ENCODE measurements at places on chromosomes 2 and 18.

DNA sequence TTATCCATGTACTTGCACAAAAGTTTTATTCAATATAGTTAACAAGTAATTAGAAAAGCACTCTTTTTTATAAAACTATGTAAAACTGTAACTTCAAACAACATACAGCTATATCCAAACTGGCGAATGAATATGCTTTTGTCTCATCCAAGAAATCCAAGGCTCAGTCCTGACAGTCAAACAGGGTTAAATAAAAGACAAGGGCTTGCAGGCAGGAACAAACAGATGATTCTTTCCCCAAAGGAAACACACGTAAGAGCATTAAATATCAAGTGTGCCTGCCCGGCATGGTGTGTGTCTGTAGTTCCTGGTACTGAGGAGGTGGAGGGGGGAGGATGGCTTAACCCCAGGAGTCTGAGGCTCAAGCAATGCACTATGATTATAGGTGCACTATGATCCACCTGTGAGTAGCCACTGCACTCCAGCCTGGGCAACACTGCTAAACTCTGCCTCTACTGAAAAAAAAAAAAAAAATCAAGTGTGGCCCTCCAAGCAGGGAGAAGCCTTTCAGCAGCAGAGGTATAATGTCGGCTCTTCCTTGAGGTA, 171.3 kb downstream of the DLGAP1 start:
- no peak for DNase-seq

DNA sequence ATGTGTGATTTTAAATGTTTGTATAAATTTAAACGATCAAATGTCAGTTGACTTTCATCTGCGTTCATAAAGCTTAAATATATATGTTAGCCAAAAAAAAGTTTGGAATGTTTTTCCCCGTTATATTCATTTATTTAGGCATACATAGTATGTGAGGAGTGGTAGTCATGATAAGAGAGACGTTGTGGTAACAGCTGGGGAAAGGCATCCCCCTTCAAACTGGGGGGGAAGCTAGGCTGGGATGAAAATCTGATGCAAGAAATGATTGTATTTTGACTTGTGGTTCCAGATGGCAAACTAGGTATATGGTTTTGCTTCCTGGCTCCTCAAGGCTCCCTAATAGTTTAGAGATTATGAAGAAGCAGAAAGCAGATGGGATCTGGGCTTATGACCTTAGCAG, 30.1 kb downstream of the ITGA6 start:
- no peak for DNase-seq

DNA sequence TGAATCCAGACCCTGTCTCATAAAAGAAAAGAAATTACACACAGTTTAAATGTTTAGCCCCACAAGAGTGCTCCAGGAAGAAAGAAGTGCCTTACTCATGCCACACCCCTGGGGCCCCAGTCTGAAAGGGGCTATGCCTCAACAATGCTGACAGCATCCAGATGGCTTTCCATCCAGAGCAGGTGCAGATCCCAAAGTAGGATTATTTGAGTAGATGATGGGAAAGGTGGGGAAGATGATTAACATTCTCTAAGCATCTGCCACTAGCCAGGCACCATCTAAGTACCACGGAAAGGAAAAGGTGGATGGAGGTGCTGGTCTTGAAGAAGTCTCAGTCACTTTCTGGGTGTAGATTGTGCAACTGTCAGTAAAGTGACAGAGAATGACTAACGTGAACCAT, 16.3 kb downstream of the DPYSL5 start:
- no peak for DNase-seq

- DNase-seq, result no peak
These were observed 12.9 kb upstream of the TEX51 start for GRCh38 chr2:126885751-126886210.

- no peak for DNase-seq
These were observed 27.3 kb downstream of the RFTN2 start for GRCh38 chr2:197647961-197648690.

GRCh38 chr18:59911600-59911999, 11.8 kb downstream of the PMAIP1 start:
- no peak for DNase-seq

- no peak for DNase-seq
These were observed 18.4 kb upstream of the YES1 start for GRCh38 chr18:830315-830901.

DNA sequence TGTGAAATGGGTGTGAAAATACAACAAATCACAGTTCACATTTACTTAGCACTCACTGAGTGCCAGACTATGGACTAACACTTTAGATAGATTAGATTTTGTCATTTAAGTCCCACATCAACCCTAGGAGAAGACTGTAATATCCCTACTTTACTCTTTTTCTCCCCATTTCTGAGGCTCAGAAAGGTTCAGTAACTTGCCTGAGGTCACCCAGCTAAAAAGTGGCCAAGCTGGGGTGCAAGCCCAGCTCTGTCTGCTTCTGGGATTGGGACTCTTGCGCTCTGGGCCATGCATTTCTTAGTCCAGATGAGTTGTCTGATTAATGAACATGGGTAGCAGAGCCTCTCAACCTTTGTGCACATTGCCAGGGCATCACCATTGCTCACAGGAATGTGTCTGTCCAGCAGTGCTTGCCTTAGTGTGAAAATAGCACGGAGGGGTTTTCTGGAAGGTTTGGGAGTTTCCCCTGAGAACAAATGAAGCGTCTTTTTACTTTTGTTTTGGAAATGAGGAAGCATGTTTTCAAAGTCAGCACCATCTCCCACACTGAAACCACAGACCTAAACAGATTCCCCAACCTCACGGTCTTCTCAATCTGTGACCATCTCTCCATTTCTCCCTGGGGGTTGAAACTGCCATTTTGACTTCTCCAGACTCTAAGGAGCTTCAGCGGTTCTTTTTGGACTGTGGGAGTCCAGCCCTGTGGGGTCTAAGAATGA, 31.9 kb downstream of the NRP2 start:
- no peak for DNase-seq

GRCh38 chr18:801137-801536, 10.9 kb downstream of the YES1 start:
- no peak for DNase-seq

DNA sequence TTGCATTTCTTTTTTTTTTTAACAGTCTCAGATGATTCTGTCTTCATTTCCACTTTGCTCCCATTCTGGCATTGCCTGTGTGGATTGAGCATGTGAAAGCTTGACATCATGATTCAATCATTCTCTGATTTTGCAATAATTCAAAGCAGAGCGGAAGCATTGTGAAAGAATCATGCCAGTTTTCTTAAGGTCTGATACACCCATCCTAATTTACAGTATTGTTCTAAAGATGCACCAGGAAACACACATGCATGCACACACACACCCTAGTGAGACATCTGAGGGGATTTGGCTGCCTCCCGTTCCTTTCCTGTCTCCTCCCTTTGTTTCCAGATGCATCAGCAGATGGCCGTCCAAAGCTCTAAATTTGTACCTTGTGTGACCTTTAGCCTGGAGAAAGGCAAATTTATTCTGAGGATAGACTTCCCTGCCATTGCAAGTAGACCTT, 97.3 kb downstream of the FMNL2 start:
- DNase-seq, result no peak

GRCh38 chr2:172308253-172308935, 119.0 kb upstream of the ITGA6 start:
- DNase-seq, result no peak

GRCh38 chr2:207041279-207041678, 102.0 kb downstream of the CPO start:
- no peak for DNase-seq

DNA sequence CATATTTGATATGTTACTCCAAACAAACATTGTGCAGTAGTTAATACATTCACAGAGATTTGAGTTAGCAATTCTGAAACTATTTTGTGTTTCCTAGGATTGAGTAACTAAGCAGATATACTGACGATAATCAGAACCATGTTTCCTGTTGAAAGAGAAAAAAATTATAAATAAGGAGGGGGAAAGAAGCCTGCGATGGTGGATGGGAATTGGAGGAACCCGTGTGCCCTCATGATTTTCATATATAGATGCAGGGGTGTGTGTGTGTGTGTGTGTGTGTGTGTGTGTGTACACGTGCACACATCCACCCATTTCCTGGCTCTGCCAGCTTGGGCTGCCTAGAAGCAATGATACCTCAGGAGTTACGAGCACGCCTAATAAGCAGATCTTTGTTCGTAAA, 56.9 kb downstream of the LPIN2 start:
- DNase-seq, result no peak

GRCh38 chr18:49100226-49100968, 149.6 kb upstream of the SMAD7 start:
- no peak for DNase-seq

DNA sequence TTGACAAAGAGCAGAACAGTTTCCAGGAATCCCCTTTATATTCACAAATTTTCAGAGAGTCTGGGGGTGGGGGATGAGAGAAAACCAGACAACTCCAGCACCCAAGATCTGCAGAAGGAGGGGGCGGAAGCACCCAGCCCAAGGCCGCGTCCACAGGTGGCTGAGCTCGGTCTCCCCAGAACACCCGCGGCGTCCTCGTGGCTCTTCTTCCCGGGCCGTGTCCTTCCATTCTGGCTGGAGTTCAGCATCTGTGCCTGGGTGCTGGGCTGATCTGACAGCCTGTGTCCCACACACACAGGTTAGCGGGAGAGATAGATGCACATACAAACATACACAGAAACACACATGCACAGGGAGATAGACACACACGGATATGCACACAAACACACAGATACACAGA, 455.8 kb upstream of the SALL3 start:
- no peak for DNase-seq

DNA sequence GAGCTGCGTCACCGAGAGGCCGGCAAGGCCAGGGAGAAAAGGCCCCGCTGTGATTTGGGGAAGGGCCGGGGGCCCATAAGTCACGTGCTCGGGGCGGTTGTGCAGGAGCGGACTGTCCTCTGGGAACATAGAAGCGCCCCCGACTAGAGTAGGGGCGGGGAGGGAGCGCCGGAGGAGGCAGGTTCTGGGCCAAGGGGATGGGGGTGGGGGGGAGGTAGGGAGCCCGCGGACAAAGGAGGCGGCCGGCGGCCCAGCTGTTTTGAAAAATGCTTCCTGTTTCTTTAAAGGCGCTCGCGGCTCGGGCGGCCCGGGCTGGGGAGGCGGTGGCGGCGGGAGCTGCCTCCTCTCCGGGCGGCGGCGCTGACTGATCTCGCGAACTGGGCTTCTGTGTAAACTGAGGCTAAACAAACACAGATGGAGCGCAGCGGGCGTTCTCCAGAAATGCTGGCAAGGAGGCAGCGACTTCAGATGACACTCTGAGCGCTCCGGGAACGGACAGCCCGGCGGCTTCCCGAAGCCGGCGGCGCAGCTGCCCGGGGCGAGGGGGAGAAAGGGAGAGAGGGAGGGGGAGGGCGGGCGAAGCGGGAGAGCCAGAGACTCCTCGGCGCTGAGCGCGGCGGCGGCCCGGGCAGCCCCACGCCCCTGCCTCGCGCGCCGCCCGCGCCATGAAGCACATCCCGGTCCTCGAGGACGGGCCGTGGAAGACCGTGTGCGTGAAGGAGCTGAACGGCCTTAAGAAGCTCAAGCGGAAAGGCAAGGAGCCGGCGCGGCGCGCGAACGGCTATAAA, at the start of gene ATOH8:
ATOH8 (plus strand) TSS at position 467 of the 788 bp plus-strand sequence; CDS start at position 666, 199 bp downstream.
- DNase-seq, result no peak

DNA sequence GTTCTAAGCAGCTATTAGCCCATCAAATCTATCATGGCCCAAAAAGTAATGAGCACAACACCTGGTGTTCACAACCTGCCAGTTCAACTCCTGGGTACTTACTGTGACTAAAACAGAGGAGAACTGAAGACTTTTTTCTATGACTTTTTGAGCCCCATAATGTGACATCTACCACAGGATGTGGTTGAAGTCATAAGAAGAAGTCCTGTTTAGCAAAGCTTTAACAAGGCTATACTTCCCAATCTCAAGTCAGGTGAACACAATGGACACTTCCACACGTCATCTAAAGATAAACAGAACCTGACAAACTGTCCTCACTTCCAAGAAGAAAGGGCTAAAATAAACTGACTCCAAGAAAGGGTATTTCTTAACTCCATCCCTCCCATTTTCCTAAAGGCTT, 138.8 kb downstream of the ATAD2B start:
- DNase-seq, result no peak

- no peak for DNase-seq
These were observed 93.5 kb downstream of the LPIN1 start for GRCh38 chr2:11839916-11840315.

- no peak for DNase-seq
These were observed 47.8 kb upstream of the FOSL2 start for GRCh38 chr2:28344756-28345373.

- no peak for DNase-seq
These were observed 48.6 kb downstream of the UGGT1 start for GRCh38 chr2:128139624-128140023.

- no peak for DNase-seq
These were observed 27.9 kb downstream of the PXDN start for GRCh38 chr2:1716441-1716840.

DNA sequence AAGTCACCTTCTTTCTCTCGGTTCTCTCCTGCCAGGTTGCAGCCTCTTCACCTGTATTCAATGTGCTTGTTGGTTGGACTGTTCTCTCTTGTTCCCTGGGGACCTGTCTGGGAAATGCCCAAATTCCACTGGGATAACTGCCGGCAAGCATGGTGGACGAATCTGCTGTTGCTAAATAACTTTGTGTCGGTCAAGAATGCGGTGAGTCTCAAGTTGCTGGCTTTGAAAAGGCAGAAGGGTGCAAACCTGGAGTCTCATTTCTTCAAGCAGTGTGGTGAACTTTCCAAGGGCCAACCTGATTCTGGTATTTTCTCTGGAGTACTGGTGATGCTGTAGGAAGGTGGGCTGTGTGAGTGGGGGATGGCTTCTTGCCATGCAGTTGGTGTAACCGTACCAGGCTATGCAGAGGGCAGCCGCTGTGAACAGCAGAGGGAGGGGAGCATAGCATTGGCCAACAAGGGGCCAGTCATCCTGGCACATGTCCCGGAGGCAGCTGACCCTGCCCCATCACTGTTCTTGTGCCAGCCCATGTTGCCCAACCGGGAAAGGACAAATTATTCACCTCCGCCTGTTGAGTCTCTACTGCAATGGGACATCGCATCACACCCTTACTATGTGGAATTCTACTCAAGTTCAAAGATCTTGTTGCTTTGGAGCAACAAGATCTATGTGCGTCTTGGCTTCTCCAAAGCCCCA, 88.1 kb upstream of the SEC11C start:
- DNase-seq, result no peak

DNA sequence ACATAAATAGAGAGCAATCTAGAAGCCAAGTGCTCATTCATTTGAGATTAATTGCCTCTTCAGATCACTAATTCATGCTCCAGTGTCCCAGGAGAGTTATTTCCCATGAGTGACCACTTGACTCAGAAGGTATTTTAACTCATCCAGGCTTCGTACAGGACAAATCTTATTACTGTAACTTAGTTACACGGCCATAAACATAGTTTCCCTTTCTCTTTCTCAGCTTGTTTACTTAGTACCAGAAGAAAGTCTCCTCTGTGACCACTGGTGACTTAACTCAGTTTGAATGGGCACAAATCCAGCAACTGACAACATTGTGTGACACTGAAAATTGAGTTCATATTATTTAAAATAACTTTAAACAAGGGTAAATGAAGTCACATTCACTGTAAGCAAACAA, 25.3 kb downstream of the MMADHC start:
- no peak for DNase-seq
